Stimulated activated CD4-positive, alpha-beta T cell treated with anti-CD3 and anti-CD28 coated beads, Interleukin-2, amount 100 ng/mL, for 24 hours (primary cell): ENCODE measurements at places on chromosomes 6 and 20.

GRCh38 chr6:97198046-97198565 lies 84.9 kb downstream of the MMS22L start:
- no peak for DNase-seq

GRCh38 chr20:12928755-12929401 lies 79.9 kb upstream of the SPTLC3 start:
- DNase-seq, result no peak

DNA sequence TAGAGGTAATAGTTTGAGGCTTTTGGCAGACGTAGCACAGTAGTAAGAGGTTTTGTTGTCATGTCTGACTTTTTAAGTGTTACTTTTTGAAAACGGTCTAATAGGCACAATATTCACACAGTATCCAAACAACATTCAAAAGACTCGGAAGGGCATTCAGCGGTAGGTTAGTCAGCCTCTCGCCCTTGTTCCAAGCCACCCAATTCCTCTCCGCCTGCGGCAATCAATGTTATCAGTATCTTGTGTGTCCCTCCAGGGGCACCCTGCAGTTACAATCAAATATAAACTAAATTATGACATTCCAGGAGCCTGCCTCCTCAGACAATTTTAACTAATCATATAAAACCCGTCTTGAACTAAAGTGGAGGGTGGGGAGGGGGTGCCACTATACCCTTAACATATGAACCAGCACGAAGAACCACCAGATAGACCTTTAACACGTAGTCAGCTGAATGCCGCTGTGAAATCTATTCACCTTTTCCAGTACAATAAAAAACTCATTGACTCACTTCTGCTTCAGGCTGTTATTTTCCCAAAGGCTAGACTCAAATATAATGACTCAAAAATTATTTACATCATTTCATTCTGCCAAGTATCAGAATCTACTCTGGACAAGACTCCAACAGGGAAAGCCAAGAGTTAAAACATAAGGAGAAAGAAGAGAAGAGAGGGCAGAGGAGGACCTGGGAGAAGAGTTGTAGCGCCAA lies 1.6 kb downstream of the TENT5A start:
- no peak for DNase-seq

GRCh38 chr6:79842376-79843040 lies 104.8 kb downstream of the ELOVL4 start:
- DNase-seq, result no peak

- no peak for DNase-seq
Observed at GRCh38 chr6:110897433-110897832, 22.8 kb downstream of the AMD1 start.

DNA sequence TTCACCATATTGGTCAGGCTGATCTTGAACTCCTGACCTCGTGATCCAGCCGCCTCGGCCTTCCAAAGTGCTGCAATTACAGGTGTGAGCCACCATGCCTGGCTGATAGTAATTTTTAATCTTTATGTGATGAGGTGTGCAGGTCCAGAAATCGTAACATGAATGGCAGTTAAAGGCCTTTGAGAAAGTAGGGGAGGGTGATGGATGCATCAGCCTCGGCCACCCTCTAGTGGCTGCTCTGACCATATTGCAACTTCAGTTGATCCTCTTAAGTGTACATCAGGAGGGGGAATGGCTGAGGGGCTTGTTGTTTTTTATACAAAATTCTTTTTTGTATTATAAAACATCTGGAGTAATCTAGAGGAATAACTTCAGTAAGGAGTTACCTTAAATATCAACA lies 193.0 kb downstream of the ZFAND3 start:
- no peak for DNase-seq

DNA sequence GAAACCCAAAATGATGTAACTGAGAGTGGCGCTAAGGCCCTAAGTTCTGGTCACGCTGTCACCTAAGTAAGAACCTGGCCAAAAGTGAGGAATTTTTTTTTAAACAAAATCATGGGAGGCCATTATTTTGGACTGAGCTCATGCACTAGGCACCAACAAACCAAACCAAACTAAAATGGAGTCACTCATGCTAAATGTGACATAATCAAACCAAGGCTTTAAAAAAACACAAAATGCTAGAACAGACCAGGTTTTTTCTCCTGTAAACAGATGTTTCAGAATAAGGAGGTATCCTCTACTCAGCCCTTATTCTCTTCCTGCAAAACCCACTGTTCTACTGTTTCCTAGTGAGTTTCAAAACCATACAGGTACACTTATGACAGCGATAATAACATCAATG lies 1.1 kb upstream of the C6orf89 start:
- DNase-seq, result no peak

GRCh38 chr6:142325111-142325510 lies 23.3 kb downstream of the ADGRG6 start:
- DNase-seq, result no peak

DNA sequence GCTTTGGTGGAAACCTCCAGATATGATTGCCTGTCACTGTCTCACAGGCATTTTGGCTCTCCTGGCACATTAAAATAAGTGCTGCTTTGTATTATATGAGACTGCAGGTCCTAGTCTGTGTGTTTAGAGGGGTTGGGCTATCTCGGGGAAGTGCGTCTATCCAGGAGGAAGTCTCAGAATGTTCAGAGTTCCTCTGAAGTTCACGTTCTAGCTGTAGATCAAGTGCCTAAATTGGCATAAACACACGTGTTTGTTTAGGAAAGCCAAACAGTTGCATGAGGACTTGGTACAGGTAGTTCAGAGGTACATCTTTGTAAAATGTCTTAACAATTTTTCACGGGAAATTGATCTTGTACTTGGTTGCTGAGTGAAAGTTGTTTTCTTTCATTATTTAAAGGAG lies 36.4 kb upstream of the SLC22A1 start:
- no peak for DNase-seq

DNA sequence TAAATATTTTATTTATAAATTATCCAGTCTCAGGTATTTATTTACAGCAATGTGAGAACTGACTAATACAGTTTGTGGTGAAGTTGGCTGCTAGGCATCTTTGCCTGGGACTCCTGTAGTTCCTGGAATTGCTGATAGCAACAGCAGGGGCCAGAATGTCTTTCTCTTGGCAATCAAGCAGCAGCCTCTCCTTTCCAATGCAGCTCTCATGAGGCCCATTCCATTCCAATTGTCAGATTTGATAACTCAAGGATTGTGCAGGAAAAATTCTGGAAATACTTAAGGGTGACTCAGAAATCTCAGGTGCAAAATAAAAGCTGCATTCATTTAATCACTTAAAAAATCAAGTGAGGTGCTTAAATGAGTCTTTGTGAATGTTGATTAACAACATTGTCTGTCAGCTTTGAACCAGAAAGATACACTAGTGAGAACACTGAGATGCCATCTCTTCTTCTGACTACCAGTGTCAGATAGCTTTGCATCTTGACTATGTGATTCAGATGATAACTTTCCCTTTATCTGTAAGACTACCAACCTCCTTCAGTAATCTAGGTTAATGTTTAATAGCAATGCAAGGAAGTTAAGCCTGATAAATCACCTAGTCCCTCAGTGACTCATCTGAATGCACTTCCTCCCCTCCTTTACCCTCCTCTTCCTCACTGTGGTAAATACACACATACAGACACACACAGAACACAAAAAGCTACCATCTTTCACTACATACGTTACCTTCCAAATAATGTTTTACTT lies 32.1 kb upstream of the COL21A1 start:
- DNase-seq, result no peak

DNA sequence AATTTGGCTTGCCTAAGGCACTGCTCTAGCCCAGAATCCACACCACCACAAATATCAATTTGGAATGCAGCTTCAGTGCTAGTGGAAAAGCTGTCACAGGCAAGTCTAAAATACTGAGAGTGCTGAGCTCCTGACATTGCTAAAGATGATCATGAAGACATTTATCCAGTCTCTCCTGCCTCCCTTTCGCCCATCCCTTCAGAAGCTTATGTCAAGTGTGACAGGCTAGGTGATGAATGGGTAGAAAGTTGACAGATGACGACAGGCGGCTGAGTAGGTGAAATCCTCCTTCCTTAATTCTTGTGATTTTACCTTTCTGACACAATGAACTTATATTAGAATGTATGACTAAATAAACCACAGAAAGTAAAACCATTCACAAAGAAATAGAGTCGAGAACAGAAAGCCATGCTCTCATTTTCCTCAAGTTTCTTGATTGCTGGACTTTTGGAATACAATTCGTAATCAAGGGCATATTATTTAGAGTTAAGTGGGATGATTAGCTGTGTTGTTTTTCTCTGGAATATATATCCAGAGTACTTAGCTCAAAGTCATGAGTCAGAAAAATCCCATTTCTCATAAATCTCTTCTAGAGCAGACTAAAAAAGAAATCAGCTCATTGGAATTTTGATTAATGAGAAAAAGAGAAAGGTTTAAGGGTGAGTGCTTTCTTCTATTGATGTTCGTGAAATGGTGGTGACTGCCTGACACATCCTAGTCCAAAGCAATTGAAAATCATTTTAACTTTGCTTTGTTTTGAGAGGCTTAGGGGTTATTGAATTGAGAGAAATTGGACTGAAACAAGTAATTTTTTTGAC lies 1228.2 kb upstream of the CITED2 start:
- DNase-seq, result no peak

GRCh38 chr6:18323935-18324705 lies 59.8 kb upstream of the DEK start:
- no peak for DNase-seq

GRCh38 chr20:23265226-23265625 lies 85.4 kb upstream of the NXT1 start:
- DNase-seq, result no peak

GRCh38 chr6:131231103-131231502 lies 95.8 kb downstream of the AKAP7 start:
- no peak for DNase-seq

DNA sequence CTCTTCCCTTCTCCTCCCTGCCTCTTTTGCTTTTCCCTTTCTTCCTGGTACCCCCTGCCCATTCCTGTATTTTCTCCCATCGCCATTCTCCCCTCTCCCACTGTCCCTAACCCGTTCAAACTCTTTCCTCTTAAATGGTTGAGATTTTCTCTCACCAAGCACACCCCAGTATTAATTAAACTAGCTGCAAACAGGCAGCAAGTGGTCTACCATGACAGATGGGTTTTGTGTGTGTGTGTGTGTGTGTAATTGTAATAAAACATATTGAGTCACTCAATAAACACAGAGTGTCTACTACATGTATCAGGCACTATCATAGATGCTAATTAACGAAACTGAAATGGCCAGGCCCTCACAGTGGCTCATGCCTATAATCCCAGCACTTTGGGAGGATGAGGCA lies 6.7 kb downstream of the RAET1E start:
- DNase-seq, result no peak

GRCh38 chr20:53444401-53445149 lies 149.1 kb downstream of the ZNF217 start:
- DNase-seq, result no peak

- DNase-seq, result no peak
Observed at GRCh38 chr6:105263685-105264610, 84.1 kb upstream of the POPDC3 start.

DNA sequence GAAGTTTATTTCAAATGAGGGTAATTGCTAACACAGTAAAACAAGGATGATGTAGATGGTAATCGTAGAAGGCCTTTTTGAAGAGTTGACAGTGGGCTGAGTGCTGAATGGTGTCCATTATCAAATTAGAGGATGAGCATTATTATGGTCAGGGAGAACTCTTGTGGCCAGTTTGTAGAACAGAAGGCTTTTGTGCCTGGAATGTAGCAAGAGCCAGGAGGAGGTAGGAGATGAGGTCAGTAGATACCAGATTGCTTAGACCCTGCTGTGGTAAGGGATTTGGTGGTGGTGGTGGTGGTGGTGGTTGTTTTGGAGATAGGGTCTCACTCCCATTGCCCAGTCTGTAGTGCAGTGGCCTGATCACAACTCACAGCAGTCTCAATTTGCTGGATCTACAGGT lies 6.2 kb downstream of the CSE1L start:
- no peak for DNase-seq

- no peak for DNase-seq
Observed at GRCh38 chr6:43851204-43851865, 81.3 kb downstream of the VEGFA start.

- DNase-seq, result no peak
Observed at GRCh38 chr20:50310673-50311051, 120.0 kb downstream of the CEBPB start.

DNA sequence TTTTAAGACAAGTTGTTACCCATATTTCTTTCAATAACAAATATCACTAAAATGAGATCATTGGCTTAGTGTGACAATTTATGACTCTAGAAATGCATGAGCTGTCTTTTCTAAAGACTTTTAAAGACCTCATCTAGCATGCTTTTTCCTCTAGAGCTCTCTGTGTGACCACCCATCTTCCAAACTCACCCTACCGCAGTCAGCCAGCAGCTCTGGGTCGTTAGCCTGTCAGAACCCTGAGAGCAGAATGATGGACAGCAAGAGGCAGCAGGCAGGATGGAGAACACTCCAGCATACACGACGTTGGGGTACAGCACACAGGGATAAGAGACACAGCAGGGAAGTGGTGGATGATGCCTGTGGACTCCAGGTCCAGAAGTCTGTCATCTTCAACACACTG lies 45.1 kb upstream of the TBX18 start:
- DNase-seq, result no peak

DNA sequence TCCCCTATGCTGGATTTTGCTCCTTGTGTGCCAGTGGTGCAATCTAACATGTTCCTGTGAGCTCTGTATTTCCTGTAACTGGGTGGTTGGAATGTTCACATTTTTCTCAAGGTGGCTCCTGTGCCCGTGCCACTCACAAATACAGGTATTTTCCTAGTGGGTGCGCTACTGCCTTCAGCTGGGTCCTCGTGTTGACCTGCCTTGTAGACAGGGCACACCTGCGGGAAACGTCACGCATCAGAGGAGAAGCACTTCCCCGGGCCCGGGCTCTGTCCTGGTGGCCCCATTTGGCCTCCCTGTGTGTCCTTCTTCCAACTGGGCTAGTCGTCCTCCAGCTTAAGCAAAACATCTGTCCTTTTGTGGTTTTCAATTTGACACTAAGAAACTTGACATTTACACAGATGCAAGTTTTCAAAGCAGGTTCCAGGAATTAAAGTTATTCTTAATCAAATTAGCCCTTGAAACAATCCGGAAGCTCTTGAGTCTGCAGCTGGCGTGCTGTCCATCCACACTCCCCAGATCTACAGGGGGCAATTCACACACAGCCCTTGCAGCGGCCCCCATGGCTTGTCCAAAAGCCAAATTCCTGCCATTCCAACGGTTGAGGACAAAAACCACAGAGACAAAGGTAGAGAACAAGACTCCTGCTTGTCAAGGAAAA lies 275.1 kb downstream of the CDC5L start:
- no peak for DNase-seq

DNA sequence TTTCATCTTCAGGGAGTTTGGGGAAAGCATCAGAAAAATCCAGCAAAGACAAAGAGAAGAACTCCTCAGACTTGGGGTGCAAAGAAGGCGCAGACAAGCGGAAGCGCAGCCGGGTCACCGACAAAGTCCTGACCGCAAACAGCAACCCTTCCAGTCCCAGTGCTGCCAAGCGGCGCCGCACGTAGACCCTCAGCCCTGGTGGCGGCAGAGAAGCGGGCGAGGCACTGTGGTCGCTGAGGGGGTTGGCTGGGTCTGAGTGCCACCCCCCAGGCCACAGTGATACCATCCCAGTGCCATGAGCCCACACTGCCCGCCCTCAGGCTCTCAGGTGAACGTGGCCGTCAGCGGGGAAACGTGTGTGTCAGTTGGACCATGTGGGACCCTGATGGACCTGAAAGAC lies 3.2 kb downstream of the MRGBP start:
- no peak for DNase-seq

- DNase-seq, result no peak
Observed at GRCh38 chr6:76220805-76221204, 148.3 kb upstream of the IMPG1 start.
